ENCODE measurements at places on chromosomes 4 and X. TPM values are rescaled to one million over a fixed set of nuclear protein-coding genes. Genes with fewer than 3 reads are reported as not detected.

CXXC4 gene
- 0.34 TPM for polyA plus RNA-seq

KIT gene
- 0.34 TPM for polyA plus RNA-seq

NPY2R gene
- 0.01 TPM for polyA plus RNA-seq

SOX3 gene
- not detected for polyA plus RNA-seq

ARR3 gene
- not detected for polyA plus RNA-seq

PNMA5 gene
- polyA plus RNA-seq = not detected
